ENCODE measurements at places on chromosomes 6 and 20.

DNA sequence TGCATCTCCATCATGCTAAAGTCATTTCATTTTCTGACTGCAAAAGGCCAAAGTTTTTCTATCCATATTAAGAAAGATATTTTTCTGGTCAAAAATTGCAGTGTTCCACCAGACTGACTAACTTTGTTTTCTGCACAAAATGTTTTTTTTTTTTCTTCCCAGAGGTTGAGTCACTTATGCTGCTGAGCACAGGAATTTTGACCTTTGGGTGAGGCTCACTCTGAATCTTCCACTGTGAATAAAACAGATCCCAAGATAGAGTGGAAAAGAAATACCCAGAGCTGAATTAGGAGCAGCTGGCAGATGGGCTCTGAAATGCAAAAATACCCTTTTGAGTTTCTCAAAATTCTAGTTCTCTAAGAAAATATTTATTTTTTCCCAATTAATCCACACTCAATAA, 996.8 kb downstream of the KIF16B start:
- DNase-seq, result no peak

DNA sequence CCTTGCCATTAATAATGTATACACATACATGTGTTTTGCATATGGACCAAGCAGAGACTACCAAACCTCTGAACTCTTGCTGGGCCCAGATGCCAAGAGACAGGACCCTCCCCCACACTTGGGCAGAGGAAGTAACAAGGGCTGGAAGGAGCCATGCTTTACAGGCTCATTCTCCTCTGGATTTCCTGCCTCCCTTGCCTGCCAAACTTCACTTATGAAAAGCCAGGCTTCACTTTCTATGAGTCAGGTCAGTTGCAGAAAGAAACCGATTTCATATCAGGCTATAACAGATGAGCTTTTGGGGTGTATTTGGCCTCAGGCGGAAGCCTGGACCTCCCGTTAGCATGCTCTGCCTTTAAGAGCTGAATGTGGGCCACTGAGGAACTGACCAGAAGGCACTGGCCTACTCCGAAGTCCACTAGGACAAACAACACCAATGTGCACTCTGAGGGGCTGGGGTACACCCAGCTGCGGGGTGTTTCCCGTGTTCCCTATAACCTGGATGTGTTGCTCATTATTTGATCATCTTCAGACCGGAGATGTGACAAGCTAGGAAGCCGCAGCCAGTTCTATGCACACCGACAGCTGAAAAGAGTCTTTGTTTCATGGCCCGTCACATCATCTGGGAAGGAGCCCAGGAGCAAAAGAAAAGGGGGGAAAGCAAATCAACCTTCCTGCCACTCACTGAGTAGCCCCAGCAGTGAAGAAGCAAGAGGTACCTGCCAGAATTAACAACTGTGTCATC, 28.5 kb downstream of the HAO1 start:
- no peak for DNase-seq

- no peak for DNase-seq
These were observed 712.0 kb upstream of the NRSN1 start for GRCh38 chr6:23414051-23414445.

DNA sequence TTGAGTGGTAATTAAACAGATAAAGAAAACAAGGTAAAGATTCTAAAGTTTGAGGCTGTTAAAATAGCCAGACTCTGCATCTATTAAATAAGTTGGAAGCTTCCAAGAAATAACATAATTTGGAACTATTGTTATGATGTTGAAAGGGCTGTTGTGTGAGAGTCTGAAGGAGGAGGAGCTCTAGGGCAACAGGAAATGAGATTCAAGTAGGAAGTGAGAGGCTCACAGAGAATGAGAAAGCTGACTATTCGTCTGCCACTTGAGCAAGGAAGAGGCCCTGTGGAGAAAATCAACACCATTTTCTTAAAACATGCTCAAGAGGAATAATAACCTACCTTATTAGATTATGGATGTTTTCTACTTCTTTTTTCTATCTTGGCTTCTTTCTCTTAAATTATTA, 185.2 kb downstream of the SLC24A3 start:
- DNase-seq, result no peak

DNA sequence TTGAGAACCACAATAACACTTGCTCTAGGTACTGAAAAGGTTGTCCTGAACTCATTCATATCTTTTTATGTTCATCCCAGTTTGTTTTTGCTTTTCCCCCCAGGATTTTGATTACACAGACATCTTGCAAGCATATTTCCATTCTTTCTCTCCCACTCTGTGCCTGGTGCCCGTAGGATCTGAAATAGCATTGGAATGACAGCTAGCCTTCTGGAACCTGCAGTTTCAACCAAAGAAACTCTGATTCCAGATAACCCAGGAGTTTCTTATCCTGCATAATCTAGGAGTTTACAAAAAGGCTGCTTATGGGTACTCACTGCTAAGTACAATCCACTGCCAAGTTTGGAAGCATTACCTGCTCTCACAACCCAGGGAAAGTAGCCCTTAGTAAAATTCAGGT, 28.8 kb upstream of the PLCG1 start:
- no peak for DNase-seq

GRCh38 chr6:150391414-150391813, 22.6 kb downstream of the IYD start:
- no peak for DNase-seq

DNA sequence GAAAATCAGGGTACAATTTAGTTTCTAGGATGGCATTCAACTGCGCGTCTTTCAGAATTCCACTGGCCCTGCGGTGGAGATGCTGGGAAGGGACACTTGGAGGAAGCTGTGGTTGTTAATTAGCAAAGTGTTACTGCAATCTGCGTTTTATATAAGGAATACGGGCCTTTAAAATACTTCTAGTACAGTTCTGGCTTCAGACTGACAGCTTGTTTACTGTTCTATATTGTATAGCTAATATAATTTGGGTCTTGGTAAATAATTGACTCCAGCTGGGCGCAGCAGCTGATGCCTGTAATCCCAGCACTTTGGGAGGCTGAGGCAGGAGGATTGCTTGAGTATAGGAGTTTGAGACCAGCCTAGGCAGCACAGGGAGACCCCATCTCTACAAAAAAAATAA, 63.7 kb downstream of the MYB start:
- DNase-seq, result no peak

- DNase-seq, result no peak
These were observed 55.6 kb downstream of the KIAA0408 start for GRCh38 chr6:127403636-127404035.

- no peak for DNase-seq
These were observed 198.1 kb downstream of the MYLK4 start for GRCh38 chr6:2552526-2553154.

DNA sequence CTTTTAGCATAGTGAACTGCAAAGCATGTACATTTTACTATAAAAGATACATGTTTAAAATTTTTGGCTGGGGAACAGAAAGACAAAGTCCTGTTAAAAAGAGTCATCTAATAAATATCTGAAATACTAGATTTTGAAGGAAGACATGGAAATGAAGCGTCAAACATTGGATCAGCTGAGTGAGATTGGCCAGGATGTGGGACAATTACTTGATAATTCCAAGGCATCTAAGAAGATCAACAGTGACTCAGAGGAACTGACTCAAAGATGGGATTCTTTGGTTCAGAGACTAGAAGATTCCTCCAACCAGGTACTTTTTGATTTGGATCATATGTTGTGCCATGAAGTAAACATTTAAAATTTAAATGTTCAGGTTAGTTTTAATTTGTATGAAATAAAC, 162.3 kb downstream of the UTRN start:
- DNase-seq, result no peak

- no peak for DNase-seq
These were observed 8.5 kb upstream of the GDF5 start for GRCh38 chr20:35446356-35447078.

DNA sequence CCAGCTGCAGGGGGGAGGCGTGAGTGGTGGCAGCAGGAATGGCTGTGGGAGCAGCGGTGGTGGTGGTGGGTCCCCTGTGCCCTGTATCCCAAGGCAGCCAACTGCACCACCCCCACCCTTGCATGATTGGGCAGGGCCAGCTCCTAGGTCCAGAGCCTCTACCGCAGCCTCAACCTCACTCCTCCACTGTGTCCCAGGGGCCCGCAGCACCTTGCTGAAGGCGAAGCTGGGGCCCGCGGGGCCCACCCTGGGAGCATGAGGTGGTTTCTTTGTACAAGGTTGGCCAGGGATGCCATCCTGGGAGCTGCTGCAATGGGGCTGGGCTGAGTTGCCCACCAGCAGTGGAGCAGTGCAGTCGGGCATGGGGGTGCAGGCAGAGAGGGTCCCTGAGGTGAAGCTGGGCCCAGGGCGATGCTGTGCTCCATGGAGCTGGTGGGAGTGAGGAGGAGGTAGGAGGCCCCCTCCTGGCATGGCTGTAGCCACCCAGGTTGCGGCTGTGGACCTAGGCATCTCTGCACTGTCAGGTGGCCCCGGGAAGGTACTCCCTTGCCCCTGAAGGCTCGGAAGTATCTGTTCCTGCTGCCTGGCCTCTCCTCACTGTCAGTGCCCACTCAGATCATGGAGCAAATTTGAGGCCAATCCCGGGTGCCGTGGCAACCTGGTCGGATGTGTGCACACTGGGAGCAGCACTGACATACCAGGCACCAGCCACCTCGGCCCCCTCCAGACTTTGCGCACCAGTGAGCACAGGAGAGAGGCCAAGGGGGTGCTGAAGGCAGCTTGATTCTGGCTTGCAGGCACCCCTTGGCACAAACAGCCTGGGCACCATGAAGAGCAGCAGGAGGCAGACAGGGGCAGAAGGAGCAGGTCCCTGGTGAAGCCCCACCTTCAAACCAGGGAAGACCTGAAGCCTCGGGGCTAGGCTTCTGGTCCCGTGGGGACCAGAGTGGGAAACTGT, 60.2 kb upstream of the L3MBTL3 start:
- DNase-seq, result no peak

- no peak for DNase-seq
These were observed 103.1 kb upstream of the RIN2 start for GRCh38 chr20:19654921-19655320.

Measured in GM04504 (cell line).